ENCODE measurements at places on chromosomes 1 and 21. TPM values are rescaled to one million over a fixed set of nuclear protein-coding genes. Genes with fewer than 3 reads are reported as not detected.

DNA sequence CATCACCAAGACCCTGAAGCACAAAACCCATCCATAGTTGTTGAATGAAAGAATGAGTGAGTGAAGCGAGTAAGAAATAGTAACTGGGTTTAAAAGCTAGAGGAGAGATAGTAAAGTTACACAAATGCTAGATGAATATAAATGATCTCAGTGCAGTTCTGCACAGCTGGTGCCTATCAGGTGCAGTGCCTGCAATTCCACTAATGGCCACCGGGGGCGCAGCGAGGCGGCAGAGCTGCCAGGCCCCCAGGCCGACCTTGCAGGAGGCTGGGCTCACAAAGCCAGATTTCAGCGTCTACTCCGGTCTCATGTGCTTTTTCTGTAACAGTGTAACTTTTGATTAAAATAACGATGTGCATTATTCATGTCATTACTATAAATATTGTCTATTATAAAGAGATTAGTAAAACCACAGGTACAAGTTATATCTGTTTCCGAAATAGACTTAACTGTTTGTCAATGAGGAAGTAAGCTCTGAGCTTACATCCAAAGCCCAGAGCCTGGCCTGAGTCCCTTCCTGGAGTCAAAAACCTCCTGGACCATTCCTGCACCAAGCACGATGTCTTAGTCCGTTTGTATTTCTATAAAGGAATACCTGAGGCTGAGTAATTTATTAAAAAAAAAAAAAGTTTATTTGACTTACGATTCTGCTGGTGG is 477.6 kb downstream of the NPHP4 start:
- peak; percentile 66 for ATAC-seq

SPRR2E gene
- 1,779 TPM for total RNA-seq

DNA sequence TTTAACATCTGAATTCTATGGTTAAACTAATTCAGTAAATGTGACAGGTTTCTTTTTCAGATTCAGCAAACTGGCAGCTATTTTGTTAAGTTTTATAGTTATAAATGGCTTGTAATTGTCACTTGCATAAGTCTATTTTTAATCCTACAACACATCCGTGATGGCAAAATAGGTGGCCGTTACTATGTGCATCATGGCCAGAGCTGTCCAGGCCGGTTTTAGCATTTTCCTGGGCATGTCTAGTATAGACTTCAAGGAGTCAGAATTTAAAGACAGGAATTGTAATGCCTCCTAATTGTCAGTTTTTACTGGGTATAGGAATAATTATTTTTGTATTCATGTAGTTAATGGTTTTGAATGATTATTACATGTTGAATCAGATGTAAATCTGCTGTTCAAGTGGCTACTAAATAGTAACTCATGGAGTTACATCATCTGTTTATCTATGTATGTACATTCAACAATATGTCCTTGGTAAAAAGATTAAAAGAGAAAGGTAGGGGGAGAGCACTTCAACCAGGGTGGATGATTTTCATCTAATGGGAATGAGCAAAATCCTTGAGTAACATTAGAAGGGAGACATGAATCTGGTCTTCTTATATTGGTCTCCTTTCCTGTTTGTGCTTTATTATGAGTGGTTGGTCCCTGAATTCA is 3.2 kb upstream of the B3GALT2 start:
- no peak for ATAC-seq

PTAFR gene
- 7.6 TPM for total RNA-seq

DNA sequence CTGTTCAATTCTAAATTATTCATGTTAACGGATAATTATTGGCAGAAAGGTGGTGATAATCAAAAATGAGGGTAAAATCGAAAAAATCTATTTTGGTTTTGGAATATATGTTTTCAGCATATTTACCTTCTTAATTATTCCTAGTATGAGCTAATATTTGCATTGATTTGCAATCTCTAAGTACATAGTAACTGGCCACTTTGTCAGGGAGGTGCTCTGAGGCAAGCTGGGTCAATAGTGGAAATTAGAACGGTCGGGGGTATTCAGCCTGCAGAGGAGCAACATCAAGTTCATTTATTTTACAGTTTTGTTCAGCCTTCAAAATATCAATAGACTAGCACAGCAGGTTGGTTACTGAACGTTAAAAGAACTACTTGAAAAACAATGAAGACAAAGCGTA is 1.8 kb downstream of the OTUD7B start:
- no peak for ATAC-seq

- ATAC-seq, result no peak
Observed at GRCh38 chr1:156162430-156163037, 9.1 kb downstream of the SEMA4A start.

GRCh38 chr1:81689531-81689941 is 111.2 kb upstream of the ADGRL2 start:
- peak; percentile 57 for ATAC-seq

CFAP141 gene
- total RNA-seq, result not detected

DNA sequence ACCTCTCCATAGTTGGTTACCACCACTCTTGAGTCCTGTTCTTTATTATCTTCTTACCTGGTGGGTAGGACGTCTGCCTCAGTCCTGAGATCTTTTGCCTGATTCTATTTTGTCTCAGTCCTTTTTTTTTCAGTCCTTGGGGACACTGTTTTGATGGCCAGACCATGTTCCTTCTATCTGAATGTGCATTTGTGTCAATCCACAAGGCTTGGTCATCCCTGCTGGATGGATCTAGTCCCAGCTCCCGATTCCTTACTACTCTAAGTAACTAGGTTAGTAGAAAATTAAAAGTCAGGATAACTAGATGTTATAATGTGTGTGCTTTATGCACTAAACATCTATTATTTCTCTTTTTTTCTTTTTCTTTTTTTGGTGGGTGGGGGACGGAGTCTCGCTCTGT is 28.1 kb upstream of the AK4 start:
- ATAC-seq, result no peak

KIAA1614 gene
- 0.36 TPM for total RNA-seq

- ATAC-seq, result no peak
Observed at GRCh38 chr1:233651061-233651460, 37.2 kb downstream of the KCNK1 start.

GRCh38 chr1:183289051-183289496 is 103.0 kb downstream of the LAMC2 start:
- ATAC-seq, result no peak

GRCh38 chr1:19418503-19418971 is 66.8 kb downstream of the CAPZB start:
- ATAC-seq, result no peak

GJB5 gene
- 78.8 TPM for total RNA-seq

LCE2B gene
- not detected for total RNA-seq

GRCh38 chr1:160363010-160363409 is 3.9 kb upstream of the NHLH1 start:
- no peak for ATAC-seq

- ATAC-seq, result peak; percentile 33
Observed at GRCh38 chr1:228090613-228091081, 8.1 kb downstream of the ARF1 start.

GRCh38 chr1:248618878-248619277 is 16.0 kb downstream of the OR2T11 start:
- ATAC-seq, result no peak

DNA sequence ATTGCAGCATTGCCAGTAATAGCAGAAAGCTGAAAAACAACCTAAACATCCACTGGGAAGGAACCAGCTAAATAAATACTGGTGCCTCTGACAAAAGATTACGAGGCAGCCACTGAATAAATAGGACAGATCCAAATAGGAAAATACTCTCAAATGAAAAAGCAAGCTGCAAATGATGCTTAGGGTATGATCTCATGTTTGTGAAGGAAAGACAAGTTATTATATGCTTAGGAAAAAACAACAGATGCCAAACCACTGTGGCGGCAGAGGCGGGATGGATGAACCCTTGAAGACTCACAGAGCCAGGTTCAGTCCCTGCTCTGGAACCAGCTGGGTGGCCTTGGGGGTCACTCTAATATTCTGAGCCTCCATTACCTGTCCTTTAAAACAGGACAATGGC is 41.6 kb downstream of the MATN1 start:
- no peak for ATAC-seq

PROK1 gene
- 0.20 TPM for total RNA-seq

DNA sequence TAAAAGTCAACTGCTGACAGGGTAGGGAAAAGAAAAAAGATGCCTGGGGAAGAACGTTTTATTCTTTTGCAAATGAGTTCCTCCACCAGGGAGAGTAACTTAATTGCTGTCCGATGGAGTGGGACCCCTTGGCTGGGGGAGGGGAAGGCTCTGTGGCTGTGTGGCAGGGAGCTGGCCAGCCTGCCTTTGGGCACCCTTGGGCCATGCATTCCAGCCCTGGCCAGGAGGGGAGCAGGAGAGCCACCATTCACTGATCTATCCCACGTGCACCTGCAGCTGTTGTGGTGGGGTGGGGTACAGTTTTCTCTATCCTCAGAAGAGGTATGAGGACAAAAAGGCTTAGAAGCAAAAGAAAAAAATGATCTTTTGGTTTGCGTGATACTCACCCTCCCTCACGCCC is 116.9 kb downstream of the KCNK1 start:
- no peak for ATAC-seq

DTL gene
- 6.7 TPM for total RNA-seq

DNA sequence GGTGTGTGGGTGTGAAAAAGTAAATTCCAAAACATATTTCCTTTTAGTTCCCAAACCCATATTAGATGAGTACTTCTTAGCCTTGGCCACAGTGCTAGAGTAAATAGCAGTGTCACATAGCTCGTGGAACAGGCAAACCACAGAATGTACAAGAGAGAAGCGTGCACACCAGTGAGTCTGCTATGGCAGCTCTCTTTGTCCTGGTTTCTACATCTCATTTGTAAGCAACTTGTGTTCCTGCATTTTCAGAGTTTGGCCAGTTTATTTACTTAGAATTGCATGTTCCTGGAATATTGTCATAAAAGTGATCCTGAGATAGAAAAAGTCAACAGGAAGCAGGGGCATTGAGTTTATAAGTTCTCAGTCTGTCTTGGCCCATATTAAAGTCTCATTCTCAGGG is 142.1 kb downstream of the DHRS3 start:
- ATAC-seq, result no peak

OR6N1 gene
- total RNA-seq, result not detected

DNA sequence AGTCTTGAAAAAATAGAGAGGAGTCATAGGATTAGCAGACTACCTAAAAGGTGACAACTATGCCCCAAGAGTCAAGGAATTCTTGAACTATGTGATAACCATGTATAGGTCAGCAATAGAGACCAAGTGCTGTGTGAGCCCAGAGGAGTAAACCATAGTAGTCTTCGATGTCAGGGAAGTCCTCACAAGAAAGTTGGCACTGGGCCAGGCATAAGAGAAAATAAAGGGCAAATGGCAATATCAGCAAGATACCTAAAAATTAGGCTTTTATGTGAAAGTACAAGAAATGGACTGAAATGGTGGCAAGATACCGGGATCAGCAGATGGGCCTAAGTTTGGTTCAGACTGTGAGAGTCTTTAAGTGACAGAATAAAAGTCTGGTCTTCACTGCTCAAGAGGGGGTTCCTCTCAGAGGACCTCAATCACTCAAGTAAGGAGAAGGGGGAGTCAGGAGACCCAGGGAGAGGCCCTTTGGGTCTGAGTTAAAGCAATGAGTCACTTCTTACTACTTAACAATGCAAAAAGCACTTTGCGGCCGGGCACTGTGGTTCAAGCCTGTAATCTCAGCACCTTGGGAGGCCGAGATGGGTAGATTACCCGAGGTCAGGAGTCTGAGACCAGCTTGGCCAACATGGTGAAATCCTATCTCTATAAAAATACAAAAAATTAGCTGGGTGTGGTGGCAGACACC is 95.0 kb downstream of the TEX35 start:
- peak; percentile 10 for ATAC-seq

- no peak for ATAC-seq
Observed at GRCh38 chr1:22627331-22627730, 9.1 kb upstream of the C1QA start.

FOXJ3 gene
- 20.6 TPM for total RNA-seq

PERM1 gene
- total RNA-seq, result not detected

GRCh38 chr21:15444118-15444960 is 285.4 kb upstream of the USP25 start:
- peak; percentile 39 for ATAC-seq
